NCI-H226 (cell line): ENCODE measurements at places on chromosomes 12 and 14.

DNA sequence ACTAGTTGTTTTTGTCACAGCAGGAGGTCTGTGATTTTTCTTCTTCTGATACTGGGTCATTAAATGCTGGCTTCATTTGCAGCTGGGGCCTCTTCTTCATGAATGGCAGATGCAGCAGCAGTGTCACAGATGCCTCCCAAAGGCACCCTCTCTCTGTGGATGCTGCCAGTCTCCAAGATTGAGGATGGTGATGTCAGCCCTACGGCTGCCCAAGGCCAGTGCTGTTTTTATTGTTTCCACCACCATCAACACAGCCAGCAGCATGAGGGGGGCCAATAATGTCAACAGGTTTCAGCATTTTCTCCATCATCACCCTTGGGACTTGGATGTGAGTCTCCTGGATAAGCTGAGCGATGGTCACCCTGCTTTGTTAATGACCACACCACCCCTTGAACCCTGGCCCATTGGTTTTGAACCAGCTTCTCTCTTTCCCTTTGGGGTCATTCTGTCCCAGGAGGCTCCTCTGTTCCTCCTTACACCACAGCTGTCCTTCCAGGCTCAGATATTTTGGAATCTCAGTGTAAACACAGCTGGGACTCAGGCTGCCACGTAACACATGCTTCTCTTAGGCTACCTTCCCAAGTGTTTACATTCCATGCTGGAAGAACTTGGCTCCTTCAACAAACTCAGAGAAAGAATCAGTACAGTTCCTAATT lies 151.7 kb upstream of the DDHD1 start:
- DNase-seq, result no peak

- DNase-seq, result no peak
These were observed 11.3 kb downstream of the SPTB start for GRCh38 chr14:64868379-64868778.

DNA sequence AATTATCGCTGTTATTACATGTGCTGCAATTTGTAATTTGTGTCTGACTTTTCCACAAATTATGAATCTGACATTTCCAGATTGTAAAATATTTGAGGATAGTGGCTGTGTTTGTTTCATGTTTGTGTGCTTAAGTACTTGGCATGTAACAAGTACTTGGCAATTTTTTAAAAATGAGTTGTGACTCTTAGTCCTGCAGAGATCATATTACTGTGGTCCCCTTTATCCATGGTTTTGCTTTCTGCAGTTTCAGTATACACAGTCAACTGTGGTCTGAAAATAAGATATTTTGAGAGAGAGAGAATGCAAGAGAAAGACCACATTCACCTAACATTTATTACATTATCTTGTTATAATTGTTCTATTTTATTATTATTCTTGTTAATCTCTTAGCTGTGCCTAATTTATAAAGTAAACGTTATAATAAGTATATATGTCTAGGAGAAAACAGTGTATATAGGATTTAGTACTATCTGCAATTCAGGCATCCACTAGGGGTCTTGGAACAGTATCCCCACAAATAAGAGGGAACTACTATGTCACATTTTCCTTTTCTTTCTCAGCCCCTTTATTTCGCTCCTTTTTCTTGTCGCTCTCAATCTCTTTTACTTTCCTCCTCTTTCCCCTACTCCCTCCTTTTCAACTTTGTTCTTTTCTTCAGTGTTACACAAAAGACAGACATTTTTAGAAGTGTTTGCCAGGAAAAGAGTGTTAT lies 176.1 kb downstream of the FUT8 start:
- DNase-seq, result no peak

DNA sequence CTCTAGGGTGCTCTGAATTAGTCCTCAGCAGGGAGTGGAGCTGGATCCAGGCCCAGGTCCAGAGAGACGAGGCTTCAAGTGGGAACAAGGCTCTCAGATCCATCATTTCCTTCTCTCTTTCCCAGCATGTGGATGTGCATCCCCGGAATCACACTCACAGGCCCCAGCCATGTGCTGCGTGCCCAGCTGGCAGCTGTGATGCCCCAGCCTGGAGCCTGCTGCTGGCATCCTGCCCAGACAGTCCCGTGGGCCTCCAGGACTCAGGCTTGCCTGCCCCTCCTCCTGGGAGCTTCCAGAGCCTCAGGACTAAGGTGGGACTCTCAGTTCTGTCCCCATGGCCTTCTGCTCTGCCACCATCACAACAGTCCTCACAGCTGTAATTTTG lies 6.2 kb upstream of the KRT84 start:
- no peak for DNase-seq

- DNase-seq, result no peak
These were observed 314.2 kb upstream of the RGS6 start for GRCh38 chr14:71618047-71618446.
